ENCODE measurements at places on chromosomes 3 and 15.

- DNase-seq = no peak
Measured at GRCh38 chr3:179391906-179392305, 44.4 kb downstream of the MFN1 start.

GRCh38 chr3:60954048-60954447, 297.2 kb downstream of the FHIT start:
- DNase-seq = no peak

DNA sequence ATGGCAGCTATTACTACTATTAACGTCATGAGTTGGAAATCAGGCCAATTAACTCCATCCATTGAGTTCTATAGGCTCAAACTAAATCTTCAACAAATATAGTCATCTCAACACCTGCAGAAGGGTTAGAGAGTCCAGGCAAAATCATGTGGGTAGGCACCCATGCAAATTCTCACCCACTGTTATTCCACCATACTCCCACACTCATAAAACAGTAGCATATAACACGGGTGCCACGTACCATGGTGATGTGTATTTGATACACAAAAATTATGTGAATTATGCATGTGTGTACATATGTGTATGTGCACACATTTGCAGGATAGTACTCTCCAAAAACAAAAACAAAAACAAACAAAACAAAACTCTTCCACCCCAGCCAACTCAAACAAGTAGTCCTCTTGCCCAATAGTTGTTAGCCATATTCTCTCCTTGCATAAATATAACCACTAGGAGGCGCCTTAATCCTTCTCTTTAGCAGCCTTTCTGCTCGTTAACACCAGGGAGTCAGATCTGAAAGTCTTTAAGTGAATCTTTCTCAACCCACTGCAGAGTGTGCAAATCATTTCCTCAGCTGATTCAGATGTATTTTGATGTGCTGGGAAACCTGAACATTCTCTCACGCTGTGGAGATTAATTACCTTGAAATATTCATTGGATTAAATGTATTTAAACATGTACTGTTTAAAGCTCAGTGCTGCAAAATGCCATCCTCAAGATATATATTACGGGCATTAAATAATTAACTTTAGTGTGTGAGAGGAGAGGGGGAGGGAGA, 38.0 kb upstream of the COPB2 start:
- peak; percentile 50 for DNase-seq

- DNase-seq = no peak
Measured at GRCh38 chr3:155292133-155292532, 1.4 kb downstream of the STRIT1 start.

All from NCI-H748 treated with DMSO at 0.1 percent for 48 hours (cell line).